Activated B cell treated with CpG ODN at 0.5 μM for 24 hours (primary cell): ENCODE measurements at places on chromosomes 1 and 21. TPM values are rescaled to one million over a fixed set of nuclear protein-coding genes. Genes with fewer than 3 reads are reported as not detected.
A peak's percentile ranks its signal among the peaks of the same experiment; 100 is the strongest.

ATG4C gene
- total RNA-seq: 24.2 and 28.4 TPM in 2 replicates

SPATA17 gene
- total RNA-seq: not detected in 2 replicates

RIPK4 gene
- 0.07 TPM in 1 of 2 replicates, not detected in the other for total RNA-seq

ATAD3C gene
- 0.58 and 0.86 TPM in 2 replicates for total RNA-seq

CD101 gene
- 0.42 and 0.46 TPM in 2 replicates for total RNA-seq

- no peak for DNase-seq
These were observed 87.0 kb downstream of the C4BPA start for GRCh38 chr1:207191061-207191460.

- DNase-seq: no peak
These were observed 102.8 kb downstream of the RHOU start for GRCh38 chr1:228837817-228838716.

- DNase-seq: no peak
These were observed 85.5 kb downstream of the NGF start for GRCh38 chr1:115252585-115252984.

DNA sequence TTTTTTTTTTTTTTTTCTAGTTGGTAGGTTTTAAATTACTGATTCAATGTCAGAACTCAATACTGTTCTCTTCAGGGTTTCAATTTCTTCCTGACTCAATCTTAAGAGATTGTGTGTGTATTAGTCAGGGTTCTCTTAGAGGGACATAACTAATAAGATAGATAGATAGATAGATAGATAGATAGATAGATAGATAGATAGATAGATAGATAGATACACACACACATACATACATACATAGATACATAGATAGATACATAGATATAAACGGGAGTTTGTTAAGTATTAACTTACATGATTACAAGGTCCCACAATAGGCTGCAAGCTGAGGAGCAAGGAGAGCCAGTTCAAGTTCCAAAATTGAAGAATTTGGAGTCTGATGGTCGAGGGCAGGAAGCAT, 251.3 kb downstream of the SMYD3 start:
- no peak for DNase-seq

GRCh38 chr1:240058049-240058448, 33.6 kb upstream of the FMN2 start:
- no peak for DNase-seq

- no peak for DNase-seq
These were observed 155.7 kb downstream of the S1PR1 start for GRCh38 chr1:101392552-101392951.

DNA sequence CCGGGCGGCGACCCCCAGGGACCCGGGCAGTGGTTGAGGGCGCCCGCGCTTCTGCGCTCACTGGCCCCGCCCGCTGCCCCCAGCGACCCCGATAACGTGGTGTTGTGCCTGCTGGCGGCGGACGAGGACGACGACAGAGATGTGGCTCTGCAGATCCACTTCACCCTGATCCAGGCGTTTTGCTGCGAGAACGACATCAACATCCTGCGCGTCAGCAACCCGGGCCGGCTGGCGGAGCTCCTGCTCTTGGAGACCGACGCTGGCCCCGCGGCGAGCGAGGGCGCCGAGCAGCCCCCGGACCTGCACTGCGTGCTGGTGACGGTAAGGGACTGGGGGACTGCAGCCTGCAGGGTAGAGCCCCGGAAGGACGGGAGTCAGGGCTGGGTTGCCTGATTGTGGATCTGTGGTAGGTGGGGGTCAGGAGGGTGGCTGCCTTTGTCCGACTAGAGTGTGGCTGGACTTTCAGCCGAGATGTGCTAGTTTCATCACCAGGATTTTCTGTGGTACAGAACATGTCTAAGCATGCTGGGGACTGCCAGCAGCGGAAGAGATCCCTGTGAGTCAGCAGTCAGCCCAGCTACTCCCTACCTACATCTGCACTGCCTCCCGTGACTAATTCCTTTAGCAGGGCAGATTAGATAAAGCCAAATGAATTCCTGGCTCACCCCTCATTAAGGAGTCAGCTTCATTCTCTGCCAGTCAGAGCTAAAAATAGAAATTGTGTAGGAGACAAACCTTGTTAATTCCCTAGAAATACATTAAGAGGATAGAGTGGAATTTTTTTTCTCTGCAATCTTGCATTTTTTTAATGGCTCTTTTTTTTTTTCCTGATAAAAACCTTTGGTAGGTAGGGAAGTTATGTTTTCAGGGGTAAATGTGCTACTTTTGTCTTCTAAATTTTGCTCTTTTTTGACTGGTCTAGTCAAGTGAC, 1.5 kb downstream of the GADD45A start:
- peak; percentile 38 for DNase-seq

DNA sequence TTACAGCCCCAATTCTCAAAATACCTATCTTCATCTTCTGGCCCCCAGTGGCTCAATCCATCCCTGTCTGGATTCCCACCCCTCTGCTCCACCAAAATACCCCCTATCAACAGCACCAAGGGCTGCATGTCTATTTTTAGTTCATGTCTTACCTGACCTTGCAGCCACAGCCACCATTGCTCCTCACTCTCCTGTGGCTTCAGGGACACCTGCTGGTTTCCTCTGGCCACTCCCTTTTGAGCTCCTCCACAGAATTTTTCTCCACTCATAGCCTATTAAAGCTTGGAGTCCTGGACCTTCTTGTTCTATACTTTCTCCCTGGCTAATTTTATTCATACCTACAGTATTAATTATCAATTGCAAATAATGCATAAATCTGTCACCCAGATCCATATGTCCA, 125.3 kb upstream of the NGF start:
- DNase-seq: no peak

GRCh38 chr1:229139331-229140118, 131.4 kb upstream of the RAB4A start:
- DNase-seq: no peak

GRCh38 chr1:47233186-47233585, 1.2 kb upstream of the TAL1 start:
- no peak for DNase-seq

DNA sequence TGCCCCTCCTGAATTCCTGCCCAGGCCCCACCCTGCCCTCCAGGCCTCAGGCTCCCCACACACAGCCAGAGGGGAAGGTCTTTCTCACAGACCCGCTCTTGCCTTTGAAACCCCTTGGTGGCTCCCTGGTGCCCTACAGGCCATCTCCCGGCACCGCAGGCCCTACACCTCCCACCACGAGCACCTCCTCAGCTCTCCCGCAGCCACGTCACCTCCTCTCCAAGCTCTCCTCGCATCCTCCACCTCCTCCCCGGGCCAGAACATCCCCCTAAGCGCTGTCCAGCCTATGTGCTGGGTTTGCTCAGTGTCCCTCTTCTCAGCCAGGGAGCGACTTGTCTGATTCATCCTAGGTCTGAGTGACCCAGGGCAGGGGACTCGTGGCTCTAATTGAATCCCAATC, 66.4 kb downstream of the DMRTB1 start:
- DNase-seq: no peak

GRCh38 chr1:3130268-3130667, 61.3 kb downstream of the PRDM16 start:
- DNase-seq: no peak

GRCh38 chr1:221503268-221503667, 238.6 kb downstream of the DUSP10 start:
- DNase-seq: no peak

DNA sequence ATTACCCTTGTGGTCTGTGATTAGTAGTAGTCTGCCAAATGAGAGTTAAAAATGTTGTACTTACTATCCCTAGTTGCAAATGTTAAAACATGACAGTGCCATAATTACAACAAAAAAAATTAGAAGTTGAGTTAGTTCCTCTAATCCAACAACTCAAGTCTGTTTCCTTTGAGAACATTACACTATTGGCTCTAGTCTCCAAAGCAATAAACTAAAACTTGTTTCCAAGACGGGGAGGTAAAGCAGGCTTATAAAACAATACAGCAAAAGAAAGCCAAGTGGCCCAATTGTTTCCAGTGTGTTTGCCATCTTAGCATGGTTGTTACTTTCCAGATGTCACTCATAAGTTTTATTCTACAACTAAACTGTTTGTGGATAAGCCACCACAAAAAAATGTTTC, 11.6 kb downstream of the KYAT3 start:
- DNase-seq: no peak
